NCI-H187 (cell line): ENCODE measurements at places on chromosomes 6 and 20.

- no peak for DNase-seq
Measured at GRCh38 chr20:37337208-37337991, 8.5 kb upstream of the SRC start.

GRCh38 chr20:58519940-58520712 lies 4.9 kb upstream of the APCDD1L start:
- no peak for DNase-seq

- DNase-seq: peak; percentile 0
Measured at GRCh38 chr6:64330694-64331307, 695.2 kb downstream of the PHF3 start.

GRCh38 chr20:25339608-25340007 lies 51.0 kb downstream of the ABHD12 start:
- no peak for DNase-seq

DNA sequence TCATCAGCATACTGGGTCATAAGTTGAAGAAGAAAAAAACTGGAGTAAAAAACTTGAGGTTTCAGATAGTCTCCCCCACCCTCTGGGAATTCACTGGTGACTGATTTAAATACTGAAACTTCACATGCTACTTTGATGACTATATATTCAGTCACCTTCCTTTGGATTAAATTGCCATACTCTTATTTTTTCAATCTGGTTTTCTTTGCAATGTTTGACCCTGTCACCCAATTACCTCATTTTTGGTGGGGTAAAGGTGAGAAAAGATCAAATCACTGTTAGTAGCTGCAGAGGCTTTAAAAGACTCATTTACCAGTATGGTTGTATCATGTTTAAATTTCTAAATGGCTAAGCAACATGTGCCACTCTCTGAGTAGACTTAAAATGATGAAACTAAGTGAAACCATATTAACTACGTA lies 862.7 kb upstream of the FLRT3 start:
- DNase-seq: no peak

- peak; percentile 58 for DNase-seq
Measured at GRCh38 chr20:43749734-43750294, 23.0 kb upstream of the GTSF1L start.

DNA sequence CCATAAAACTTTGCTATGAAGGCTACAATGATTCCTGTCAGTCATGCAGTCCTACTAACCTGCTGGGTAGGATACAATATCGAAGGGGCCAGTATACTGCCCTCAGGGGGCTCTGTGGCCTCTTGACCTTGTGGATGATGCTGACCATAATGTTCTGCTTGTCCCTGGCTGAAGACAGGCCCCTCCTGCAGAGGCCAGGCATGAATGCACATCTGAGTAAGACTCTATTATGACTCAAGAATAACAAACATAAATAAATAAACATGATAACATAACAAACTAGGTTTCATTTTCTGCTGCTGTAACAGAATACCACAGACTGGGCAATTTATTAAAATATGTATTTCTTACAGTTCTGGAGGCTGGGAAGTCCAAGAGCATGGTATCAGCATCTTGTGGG lies 44.0 kb upstream of the POU5F1 start:
- no peak for DNase-seq

DNA sequence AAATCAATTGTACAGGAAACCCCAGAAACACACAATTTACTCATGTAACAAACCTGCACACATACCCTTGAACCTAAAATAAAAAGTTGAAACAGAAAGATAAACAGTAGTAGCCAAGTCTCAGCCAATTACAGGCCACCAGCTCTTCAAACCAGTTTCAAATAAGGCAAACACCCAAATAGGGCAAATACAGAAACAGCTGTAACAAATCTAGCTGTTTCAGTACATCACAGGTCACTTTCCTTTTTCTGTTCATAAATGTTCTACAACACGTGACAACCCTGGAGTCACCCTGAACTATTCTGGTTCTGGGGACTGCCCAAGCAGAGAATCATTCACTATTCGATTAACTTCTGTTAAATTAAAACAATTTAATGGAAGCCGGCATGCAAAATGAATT lies 329.0 kb downstream of the GJA1 start:
- DNase-seq: no peak
